Smooth muscle cell of the brain vasculature (primary cell): ENCODE measurements at places on chromosomes 13 and 19.

DNA sequence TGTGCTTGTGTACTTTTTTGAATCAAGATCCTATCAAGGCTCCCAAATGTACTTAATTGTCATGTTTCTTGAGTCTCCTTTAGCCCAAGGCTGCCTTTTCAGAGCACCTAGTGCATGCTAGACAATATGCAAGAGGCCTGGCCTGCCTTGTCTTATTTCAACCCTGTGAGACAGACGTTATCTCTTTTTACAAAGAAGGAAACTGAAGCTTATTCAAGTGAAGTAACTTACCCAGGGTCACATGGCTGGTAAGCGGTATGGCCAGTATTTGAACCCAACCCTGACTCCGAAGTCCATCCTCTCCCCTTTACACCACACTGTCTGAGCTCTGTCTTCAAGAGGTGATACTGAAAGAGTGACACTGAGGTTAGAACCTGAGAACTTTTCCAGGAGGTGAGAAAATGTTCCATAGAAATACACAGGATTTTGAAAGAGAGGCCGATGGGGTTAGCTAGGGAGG, 505.1 kb downstream of the FOXO1 start:
- DNase-seq, result no peak

DNA sequence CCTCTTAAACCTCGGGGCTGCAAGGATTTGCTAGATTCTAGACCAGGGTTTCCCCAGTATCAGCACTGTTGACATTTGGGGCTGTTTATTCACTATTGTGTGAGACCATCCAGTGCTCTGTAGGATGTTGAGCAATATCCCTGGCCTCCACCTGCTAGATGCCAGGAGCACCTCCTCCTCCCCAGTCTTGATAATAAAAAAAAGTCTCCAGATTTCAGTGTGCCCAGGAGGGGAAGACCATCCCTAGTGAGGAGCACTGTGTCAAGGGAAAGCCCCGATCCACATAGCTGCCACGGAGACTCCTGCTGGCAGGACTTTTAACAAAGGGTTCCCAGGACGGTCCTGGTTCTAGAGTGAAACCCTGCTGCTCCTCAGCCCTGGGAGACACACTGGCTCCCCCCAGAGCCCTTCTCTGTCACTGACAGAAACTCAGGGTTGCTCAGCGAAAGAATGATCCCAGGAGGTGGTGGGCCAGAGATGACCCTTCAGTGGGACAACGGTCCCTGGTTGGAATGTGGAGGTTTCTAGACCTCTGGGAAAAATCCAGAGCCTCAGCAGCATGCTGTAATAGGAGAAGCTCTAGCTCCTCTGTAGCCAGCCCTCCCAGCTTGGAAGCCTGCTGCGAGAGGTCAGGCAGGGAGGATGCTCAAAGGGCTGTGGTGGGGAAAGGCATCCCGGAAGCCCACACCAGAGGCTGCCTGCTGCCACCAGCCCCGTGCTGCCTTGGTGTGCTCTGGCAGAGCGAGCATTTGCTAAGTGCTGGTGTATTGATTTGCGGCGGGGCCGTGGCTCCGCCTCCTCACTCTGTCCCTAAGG, 20.3 kb downstream of the LYL1 start:
- DNase-seq, result peak; percentile 93

DNA sequence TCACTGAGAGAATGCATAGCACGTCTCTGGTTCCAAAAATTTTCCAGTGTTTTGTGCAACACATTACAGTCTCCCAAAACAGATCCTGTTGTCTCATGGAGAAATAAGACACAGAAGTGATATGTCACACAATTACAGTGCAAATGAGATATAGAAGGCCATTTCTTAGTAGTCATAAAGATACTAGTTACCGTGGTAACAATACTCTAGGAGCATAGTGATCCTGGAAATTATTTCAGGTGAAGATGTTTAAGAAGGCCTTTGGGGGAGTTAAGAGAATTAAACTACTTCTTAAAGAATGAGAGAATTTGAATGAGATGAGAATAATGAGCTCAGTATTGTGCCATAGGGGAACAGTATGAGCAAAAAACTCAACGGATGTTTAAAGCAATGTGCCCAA, 628.0 kb upstream of the MIR17HG start:
- DNase-seq, result no peak

DNA sequence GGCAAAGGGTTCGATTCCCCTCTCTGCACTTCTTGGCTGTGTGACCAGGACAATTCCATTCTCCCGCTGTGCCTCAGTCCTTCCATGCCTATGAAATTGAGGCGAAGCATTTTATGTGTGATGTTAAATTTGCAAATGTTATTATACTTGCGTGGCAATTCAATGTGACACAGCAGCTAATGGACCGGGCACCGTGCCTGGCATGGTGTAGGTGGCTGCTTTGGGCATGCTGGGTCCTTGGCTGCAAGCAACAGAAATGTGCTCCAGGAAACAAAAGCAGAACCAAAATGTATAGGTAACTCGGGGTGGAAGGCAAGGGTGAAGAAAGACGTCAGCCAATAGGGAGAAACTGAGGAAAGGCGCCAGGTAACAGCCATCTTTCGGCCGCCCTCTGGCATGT, 37.1 kb downstream of the TINCR start:
- DNase-seq, result no peak

DNA sequence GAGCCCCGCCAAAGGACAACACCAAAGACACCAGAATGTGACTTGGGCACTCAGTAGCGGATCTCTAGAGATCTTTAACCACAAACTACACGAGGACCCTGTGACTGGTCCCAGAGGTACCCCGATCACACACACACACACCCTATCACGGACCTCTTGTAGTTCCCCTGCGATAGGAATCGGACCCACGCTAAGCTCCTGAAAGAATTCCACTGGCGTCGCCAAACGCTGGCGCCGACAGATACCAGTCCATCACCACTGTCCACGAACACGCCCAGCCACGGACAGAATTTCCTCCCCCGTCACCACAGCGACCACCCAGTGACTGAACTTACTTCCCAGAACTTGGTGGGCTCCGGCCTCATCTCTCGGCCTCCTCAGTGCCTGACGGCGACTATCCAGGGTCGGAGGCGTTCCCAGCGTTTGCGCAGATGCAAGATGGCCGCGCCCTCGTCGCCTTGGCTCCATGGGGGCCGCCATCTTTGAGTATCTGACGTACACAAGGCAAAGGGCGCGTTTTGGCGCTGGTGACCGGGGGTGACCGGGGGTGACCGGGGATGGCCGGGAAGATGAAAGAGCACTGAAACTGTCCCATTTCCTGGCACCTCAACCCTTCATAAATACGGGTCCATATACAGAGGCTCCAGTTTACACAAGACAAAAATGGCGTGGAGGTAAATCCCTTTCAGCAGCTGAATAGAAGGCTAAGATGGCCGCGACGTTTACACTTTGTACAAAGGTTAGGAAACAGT, at the start of gene ZNF615:
Gene ZNF615 (minus strand): TSS at position 406 of the 752 bp plus-strand sequence. CDS start 4,500 bp downstream, outside the sequence.
- DNase-seq, result peak; percentile 76

GRCh38 chr19:1206864-1207450, 1.4 kb downstream of the STK11 start:
- DNase-seq, result no peak

GRCh38 chr19:28960986-28961705, 251.8 kb downstream of the UQCRFS1 start:
- DNase-seq, result no peak

- no peak for DNase-seq
Observed at GRCh38 chr13:35629026-35629425, 152.5 kb upstream of the MAB21L1 start.

DNA sequence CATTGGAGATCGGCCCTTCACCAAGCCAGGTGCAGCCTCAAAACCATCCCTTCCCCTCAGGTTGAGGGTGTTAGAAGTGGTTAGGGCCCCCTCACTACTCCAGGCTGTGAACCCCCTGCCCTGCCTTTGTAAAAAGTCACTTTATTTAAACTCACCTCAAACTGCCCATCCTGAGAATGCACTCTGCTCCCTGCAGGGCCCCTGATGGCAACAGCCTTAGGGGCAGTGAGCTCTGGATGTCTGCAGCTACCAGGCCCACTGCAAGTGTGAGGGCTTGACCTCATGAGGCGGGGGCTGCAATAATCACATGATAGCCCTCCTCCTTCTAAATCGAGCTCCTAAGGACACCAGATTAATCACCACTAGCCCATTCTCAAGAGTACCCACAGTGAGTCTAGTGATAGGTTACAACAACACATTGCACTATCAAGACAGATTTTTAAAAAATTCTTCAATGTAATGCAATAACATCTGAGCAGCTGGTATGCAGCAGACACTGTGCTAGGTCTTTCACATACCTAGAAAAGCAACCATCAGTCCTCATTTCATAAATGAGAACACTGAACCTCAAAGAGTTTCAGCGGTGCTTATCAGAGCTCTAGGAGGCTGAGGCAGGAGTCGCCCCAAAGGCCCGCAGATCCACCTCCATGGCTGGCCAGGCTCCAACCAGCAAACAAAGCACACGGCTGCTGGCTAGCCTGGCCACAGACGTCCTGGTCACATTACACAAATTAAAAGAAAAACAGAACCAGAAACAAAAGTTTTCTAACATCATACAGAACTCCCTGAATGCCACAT, 26.0 kb downstream of the SLC7A1 start:
- DNase-seq, result no peak

- DNase-seq, result no peak
Observed at GRCh38 chr19:4866595-4867424, 657 bp downstream of the PLIN3 start.

DNA sequence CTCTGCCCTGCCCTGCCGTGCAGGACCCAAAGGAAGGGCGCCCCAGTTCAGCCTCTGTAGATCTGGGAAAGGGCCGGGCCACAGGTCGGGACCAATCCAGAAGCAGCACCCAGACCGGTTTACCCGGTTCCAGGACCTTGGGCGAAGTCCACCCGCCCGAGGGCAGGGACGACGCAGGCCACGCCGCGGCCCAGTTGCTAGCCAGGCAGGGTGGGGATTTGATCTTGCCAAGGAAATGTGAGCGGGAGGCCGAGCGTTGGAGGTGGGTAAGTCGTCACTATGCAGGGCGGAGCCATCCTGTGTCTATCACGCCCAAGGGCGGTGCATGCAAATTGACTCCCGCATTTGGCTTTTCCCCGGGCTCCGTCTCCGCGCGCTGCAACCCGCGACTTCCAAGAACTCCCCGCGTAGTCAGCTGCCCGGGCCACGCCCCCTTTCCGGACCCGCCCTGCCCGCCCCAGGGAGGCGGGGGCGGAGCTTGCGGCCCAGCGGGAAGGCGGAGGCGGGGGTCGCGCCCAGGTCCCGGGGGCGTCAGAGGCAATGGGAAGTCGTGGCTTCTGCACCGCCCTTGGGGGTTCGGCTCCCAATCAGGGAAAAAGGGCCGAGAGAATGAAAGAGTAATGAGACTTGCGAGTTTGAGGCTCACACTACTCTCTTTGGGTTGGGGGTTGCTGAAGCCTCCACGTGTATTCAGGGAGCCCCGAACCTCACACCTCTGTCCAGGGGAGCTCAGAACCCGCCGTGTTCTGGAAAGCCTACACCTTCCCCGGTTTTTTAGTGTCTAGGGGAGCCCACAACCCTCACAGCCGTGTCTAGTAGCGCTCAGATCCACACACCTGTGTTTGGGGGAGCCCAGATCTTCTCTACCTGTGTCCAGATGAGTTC, 12.8 kb downstream of the IER2 start:
- DNase-seq, result peak; percentile 90

DNA sequence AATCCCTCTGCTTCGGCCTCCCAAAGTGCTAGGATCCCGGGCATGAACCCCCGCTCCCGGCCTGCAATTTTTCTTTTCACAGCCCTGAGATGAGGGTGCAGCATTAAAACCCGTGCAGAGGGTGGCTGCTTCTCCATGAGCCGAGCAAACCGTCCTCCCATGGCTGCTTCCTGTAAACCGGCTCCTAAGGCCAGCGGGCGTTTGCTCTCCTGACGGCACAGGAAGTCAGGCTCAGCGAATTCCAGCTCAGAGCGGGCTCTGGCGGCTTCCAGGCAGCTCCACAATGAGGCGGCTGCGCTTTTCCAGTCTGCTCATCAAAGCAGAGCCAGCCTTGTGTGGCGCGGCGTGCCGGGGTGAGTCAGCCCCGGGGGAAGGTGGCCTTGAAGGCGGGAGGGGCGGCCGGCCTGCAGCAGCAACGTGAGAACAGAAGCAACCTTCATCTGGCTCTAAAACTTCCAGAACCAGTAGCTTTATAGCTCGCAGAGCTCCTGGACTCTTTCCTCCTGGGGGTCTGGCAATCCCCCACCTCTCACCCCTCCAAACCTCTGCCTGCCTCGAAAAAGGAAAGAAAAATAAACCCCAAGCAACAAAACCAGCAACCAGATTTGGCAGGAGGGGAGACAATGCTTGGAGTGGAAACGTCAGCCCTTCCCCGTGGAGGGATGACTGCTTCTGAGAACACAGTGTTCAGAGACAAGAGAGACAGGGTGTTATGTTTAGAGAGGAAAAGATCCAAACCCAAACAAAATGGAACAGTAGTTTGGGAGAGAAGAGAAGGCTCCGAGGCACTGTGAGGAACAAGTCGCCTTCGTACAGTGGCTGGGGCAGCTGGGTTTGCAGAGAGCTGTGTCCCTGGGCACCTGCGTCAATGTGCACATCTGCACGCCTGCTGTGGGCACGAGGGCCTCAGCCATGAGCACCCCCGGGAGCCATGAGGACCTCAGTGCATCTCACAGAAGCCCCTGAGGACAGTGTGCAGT, 67.8 kb downstream of the GADD45B start:
- DNase-seq, result peak; percentile 97

DNA sequence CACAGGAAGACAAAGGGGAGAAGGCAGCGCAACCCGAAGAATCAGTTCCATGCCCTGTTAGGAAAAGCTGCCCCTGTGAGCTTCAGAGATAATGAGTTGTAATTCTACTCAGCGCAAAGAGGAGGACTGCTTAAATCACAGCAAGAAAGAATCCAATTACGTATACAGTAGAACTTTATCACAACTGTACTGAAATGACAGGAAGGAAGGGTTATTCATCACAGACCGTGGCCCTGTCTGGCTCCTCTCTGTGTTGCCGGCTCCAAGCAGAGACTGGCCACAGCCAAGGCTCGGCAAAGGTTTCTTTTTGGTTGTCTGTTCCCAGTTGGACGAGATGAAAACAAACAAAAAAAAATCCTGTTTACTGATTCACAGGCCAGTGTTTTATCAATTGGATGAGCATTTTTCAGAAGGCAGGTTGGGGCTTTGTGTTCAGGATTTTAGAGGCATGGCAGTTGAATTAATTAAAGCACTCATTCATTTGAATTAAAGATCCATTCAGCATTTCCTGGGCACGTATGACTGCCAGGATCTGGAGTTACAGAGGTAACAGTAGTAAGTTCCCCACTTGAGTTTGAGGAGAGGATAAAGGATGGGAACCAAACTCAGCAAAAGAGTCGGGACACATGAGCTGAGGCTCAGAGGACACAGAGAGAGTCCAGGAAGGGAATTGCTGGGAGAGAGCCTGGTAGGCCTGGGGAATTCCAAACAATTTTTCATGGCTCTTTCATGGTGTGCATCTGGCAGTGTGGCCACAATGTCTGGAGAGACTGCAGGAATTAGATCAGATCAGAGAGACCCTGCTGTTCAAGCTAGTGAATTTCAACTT, 341.0 kb downstream of the DNAJC15 start:
- DNase-seq, result no peak

DNA sequence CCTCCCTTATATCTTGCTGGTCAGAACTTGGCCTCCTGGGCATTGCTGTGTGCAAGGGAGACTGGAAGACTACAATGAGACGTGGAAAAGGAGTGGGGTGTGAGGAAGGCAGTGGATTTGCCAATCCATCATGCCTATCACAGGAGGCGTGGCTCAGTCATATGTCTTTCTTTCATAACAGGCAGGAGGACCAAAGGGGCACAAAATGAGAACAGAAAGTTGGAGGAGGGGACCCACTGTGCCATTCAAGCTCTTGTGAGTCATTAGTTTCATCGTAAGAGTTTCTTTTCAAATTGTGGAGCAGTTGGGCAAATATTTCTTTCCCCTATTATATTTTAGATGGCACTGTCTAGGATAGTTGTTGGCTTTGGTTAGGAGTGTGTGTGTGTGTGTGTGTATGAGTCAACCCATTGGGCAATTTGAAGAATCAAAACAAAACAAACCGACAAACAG, 471.5 kb downstream of the TSHZ3 start:
- no peak for DNase-seq

- no peak for DNase-seq
Observed at GRCh38 chr13:81771951-81772350, 1431.0 kb upstream of the SPRY2 start.
